ENCODE measurements at places on chromosomes 11 and 22. TPM values are rescaled to one million over a fixed set of nuclear protein-coding genes. Genes with fewer than 3 reads are reported as not detected.

GRCh38 chr11:18485913-18486528 is 30.4 kb downstream of the LDHAL6A start:
- no peaks in the 10 kb centered on the region for H3K4me1 ChIP-seq
- H3K27ac ChIP-seq, result no peak overlapping the region
- H3K27me3 ChIP-seq, result no peaks in the 10 kb centered on the region
- no peak for DNase-seq
- peaks cover 38% of the 10 kb centered on the region for H3K36me3 ChIP-seq

- no peak overlapping the region for H3K27ac ChIP-seq
- H3K4me1 ChIP-seq, result no peaks in the 10 kb centered on the region
- DNase-seq, result no peak
- H3K27me3 ChIP-seq, result no peaks in the 10 kb centered on the region
Measured at GRCh38 chr11:61082062-61082870, 20.0 kb upstream of the CD5 start.

C11orf52 gene
- total RNA-seq, result not detected

MMP27 gene
- not detected for total RNA-seq

TESMIN gene
- total RNA-seq, result not detected

TBX1 gene
- total RNA-seq, result 3.1 TPM

GGT5 gene
- 26.5 TPM for total RNA-seq

- no peak overlapping the region for H3K27ac ChIP-seq
- DNase-seq, result no peak
- H3K36me3 ChIP-seq, result no peaks in the 10 kb centered on the region
- no peaks in the 10 kb centered on the region for H3K27me3 ChIP-seq
- no peak overlapping the region for H3K4me3 ChIP-seq
- no peaks in the 10 kb centered on the region for H3K4me1 ChIP-seq
Measured at GRCh38 chr11:10742460-10743208, 8.4 kb upstream of the CTR9 start.

APIP gene
- 43.9 TPM for total RNA-seq

- no peak overlapping the region for H3K4me3 ChIP-seq
- no peaks in the 10 kb centered on the region for H3K4me1 ChIP-seq
- H3K36me3 ChIP-seq, result no peaks in the 10 kb centered on the region
- no peak for DNase-seq
- H3K27ac ChIP-seq, result no peak overlapping the region
Measured at GRCh38 chr11:66904561-66904960, 47.7 kb downstream of the LRFN4 start.

PHOX2A gene
- 2.9 TPM for total RNA-seq

GRCh38 chr11:125514336-125515101 is 18.5 kb upstream of the FEZ1 start:
- no peak overlapping the region for H3K27ac ChIP-seq
- no peaks in the 10 kb centered on the region for H3K36me3 ChIP-seq
- no peaks in the 10 kb centered on the region for H3K4me1 ChIP-seq
- no peaks in the 10 kb centered on the region for H3K27me3 ChIP-seq

DNA sequence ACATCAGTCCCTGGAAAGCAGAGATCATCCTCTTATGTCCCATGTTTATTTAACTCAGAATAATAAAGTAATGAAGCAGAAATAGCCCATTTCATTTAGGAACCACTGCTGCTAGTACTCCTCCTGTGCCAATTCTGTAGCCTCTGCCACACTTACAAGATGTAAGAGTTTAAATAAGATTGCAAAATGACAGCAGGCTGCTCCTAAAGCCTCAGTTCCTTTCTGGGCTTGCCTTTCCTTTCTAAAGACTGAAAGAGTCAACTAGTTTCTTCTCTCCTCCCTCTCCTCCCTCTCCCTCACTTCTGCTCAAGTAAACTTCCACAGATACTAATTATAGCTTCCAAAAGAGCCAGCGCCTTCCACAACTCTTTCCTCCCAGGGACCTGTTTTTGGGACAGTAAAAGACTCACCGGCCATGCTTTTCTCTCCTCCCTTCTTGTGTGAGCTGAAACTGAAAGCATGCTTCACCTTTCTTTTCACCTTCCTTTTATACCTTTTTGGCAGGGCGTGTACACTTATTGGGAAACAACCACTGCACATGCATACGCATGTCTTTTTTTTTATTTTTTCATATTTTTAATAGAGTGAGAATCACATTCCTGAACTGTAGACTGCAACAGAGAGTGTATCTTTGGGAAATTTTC is 26.1 kb upstream of the CARD16 start:
- H3K27ac ChIP-seq, result no peak overlapping the region
- no peaks in the 10 kb centered on the region for H3K27me3 ChIP-seq
- no peak overlapping the region for H3K4me3 ChIP-seq
- no peaks in the 10 kb centered on the region for H3K4me1 ChIP-seq
- no peak for DNase-seq

GAS2 gene
- 1.1 TPM for total RNA-seq

GRCh38 chr22:46173152-46173551 is 22.8 kb downstream of the PPARA start:
- H3K4me1 ChIP-seq, result peaks cover 17% of the 10 kb centered on the region
- H3K27me3 ChIP-seq, result no peaks in the 10 kb centered on the region
- no peaks in the 10 kb centered on the region for H3K36me3 ChIP-seq
- no peak overlapping the region for H3K27ac ChIP-seq

TMPRSS13 gene
- total RNA-seq, result not detected

PRCP gene
- 40.2 TPM for total RNA-seq

OR5B21 gene
- total RNA-seq, result not detected

DNA sequence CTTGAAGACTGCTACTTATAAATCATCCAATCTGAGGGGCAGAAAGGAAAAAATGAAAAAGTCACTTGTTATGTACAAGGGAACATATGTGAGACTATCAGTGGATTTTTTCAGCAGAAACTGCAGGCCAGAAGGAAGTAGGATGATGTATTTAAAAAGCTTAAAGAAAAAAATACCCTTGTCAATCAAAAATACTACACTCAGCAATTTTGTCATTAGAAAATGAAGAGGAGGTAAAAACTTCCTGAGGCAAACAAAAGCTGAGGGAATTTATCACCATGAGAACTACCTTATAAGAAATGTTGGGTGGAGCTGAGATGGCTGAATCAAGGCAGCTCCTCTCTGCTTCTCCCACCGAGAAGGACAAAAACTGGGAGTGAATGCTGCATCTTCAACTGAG is 21.1 kb downstream of the MRGPRX2 start:
- H3K27ac ChIP-seq, result no peak overlapping the region
- no peaks in the 10 kb centered on the region for H3K27me3 ChIP-seq
- DNase-seq, result no peak
- no peak overlapping the region for H3K4me3 ChIP-seq
- H3K36me3 ChIP-seq, result no peaks in the 10 kb centered on the region
- H3K4me1 ChIP-seq, result no peaks in the 10 kb centered on the region

FXYD2 gene
- 4.1 TPM for total RNA-seq

DNA sequence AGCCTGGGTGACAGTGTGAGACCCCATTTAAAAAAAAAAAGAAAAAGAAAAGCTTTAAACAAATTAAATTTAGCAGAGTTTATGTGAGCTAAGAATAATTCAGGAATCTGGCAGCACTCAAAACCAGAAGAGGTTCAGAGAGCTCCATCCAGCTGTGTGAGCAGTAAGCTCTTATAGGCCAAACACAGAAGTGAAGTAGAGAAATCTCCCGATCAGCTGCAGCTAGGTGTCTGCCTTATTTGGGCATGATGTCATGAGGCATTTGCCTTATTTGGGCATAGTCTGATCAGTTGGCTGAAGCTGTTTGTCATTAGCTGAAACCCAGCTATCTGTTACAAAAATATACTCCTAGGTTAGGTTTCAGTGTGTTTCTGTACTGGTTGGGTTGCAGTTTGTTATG is 8.2 kb downstream of the MS4A15 start:
- no peaks in the 10 kb centered on the region for H3K4me1 ChIP-seq
- DNase-seq, result no peak
- H3K4me3 ChIP-seq, result no peak overlapping the region

GRCh38 chr22:42725606-42726355 is 5.1 kb upstream of the A4GALT start:
- no peak for DNase-seq
- H3K27me3 ChIP-seq, result no peaks in the 10 kb centered on the region
- no peak overlapping the region for H3K27ac ChIP-seq

DNA sequence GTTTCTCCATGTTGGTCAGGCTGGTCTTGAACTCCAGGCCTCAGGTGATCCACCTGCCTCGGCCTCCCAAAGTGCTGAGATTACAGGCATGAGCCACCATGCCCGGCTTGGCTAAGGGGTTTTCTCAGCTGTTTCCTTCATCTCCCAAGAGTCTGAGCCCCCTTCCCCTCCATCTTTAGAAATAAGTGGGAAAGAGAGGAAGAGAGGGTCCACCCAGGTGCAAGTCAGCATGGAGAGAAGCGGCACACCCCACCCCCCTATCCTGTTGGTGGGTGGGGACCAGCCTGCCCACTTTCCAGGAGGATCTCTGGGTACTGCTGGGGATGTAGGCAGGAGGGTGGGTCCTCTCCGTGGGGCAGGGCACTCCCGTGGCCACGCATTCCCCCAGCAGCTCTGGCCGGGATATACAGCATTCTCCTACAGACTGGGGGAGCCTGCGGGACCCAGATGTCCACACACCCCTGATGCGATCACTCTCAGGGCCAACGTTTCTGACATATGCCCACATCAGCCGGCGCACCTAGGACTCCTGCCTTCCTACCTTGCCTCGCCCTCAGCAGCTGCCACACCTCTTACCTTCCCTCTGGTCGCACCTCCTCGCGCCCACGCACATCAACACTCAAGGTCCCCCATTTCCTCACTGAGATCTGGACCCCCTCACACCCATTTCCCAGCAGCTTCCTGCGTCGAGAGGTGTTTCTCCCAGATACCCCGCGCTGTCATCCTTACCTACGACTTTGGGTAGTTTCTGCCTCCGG is 8.9 kb downstream of the SCARF2 start:
- peaks cover 25% of the 10 kb centered on the region for H3K36me3 ChIP-seq
- no peak overlapping the region for H3K4me3 ChIP-seq
- DNase-seq, result peak; percentile 60
- H3K4me1 ChIP-seq, result peaks cover 33% of the 10 kb centered on the region
- H3K27me3 ChIP-seq, result peaks cover 14% of the 10 kb centered on the region

DNA sequence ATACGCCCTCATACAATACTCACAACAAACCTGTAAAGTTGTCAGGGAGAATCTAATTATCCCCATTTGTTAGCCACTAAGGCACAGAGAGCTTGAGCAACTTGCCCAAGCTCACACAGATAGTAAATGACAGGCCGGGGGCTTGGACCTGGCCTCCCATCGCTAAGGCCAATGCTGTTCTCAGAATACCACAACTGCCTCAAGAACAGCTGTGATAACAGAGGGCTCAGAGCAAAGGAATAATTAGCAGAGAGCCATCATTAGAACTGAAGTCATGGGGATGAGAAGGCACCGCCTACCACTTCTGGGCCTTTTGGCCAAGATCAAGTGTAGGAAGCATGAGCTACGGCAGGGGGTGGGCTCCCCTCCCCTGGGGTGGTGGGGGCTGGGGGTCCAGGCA is 98.6 kb downstream of the FEZ1 start:
- no peak overlapping the region for H3K27ac ChIP-seq
- H3K36me3 ChIP-seq, result no peaks in the 10 kb centered on the region

GRCh38 chr22:35601743-35602615 is 15.2 kb downstream of the MB start:
- no peaks in the 10 kb centered on the region for H3K36me3 ChIP-seq
- H3K27me3 ChIP-seq, result no peaks in the 10 kb centered on the region
- DNase-seq, result no peak

MFNG gene
- total RNA-seq, result 15.3 TPM

DNA sequence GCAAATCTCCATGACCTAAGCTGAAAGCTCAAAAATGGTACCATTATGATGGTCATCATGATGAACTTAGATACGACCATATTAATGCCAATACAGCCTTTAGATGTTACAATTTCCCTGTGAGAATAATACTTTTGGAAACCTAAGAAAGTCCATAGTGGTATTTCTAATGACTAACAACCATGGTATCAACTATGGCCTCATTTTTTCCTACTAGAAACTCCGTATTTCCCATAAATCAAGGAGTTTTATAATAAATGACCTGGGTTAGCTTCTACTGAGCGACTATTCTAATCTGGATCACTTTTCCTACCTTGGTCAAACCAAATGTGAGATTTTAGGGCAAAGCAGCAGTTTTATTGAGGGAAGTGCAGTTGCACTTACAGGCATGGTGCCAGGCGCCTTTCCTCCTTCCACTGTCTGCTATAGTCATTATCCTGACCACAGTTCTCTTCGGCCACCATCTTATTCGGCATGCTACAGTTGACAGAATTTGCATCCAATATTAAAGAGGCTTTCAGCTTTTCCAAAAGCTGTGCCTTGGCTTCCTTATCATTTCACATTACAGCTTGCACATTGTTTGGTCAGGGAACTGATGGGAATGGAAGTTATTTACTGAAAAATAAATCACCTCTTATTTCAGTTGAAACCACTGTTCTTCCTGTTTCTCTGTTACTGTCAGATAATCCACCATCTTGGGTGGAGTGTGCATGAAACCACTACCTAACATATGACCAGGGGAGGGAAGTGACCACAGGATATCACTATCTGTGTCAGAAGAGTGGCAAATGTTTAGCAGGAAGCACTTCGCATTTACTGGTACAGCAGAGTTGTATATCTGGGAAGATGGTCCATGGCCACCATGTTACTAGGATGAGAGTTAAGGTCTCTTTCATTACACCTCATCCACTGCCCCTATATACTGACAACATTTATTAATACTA is 74.5 kb upstream of the PICALM start:
- H3K27me3 ChIP-seq, result no peaks in the 10 kb centered on the region
- H3K27ac ChIP-seq, result no peak overlapping the region
- no peaks in the 10 kb centered on the region for H3K4me1 ChIP-seq
- H3K36me3 ChIP-seq, result no peaks in the 10 kb centered on the region

CDC42BPG gene
- 0.36 TPM for total RNA-seq

DNA sequence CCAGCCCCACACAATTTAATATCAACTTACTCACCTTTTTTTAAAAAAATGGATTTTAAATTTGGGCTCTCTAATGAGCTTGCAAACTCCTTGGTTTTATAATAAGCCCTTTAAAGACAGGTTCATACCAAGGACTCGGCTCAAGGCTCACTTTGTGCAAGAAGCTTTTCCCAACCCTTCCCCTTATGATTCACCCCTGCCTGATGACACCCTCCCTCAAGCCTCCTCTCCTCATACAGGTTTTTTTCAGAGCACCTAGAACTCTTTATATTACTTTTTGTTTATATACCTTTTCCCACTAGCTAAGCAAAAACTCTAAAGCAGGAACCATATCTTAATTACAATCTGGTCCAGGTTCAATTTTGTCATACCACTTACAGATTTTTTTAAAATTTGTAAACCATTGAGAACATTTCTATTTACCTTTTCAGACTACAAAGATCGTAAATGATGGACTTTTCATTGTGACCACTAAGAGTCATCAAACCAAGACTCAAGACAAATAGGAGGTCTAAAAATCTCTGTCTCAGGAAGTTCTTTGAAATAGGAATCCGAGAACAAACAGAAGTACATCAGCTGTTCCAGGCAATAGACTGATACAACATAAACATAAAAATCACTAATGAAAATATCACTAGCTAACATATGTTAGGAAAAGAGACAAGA is 13.1 kb upstream of the EXPH5 start:
- DNase-seq, result no peak
- no peak overlapping the region for H3K27ac ChIP-seq
- H3K4me3 ChIP-seq, result no peak overlapping the region
- no peaks in the 10 kb centered on the region for H3K4me1 ChIP-seq
- no peaks in the 10 kb centered on the region for H3K27me3 ChIP-seq

All from sigmoid colon (tissue), 7 donors.